ENCODE measurements at places on chromosomes 1 and 21.
A peak's percentile ranks its signal among the peaks of the same experiment; 100 is the strongest.

DNA sequence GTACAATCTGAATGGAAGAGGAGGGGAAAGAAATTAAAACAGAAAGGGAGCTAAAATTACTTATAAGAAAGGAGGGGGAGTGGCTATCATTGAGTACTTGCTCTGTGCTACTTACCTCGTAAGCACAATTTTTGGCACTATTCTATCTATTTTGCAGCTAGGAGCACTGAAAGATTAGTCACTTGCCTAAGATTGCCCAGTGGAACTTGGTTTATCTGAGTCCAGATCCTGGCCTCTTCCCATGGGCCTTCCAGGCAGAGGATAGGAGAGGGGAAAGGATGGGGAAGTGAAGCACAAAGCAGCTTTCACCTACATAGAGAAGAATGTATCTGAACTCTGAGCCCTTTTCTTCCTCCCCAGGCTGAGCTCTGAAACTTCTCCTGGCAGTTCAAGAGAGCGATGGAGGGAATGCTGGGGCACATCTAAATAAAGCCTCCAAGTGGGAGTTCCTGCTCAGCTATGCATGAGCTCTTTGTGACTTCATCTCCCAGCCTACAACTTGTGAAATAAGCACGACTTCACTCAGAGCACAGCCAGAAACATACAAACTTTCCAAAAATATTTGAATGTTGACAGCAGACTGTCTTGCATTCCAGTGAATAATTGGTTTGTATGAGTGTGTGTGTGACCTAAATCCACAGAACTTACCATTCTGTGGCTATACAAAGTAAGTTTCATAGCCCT is 29.4 kb downstream of the HMGB4 start:
- no peak for DNase-seq

DNA sequence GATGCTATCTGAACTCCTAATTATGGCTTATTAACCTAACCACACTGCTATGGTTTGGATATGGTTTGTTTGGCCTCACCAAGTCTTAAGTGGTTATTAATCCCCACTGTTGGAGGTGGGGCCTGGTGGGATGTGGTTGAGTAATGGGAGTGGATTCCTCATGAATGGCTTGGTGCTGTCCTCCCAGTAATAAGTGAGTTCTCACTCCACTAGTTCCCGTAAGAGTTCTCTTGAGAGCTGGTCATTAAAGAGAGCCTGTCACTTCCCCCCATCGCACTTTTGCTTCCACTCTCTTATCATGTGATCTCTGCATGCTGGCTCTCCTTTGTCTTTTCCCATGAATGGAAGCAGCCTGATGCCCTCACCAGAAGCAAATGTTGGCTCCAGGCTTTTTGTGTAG is 328.8 kb downstream of the PLA2G4A start:
- peak; percentile 8 for DNase-seq

DNA sequence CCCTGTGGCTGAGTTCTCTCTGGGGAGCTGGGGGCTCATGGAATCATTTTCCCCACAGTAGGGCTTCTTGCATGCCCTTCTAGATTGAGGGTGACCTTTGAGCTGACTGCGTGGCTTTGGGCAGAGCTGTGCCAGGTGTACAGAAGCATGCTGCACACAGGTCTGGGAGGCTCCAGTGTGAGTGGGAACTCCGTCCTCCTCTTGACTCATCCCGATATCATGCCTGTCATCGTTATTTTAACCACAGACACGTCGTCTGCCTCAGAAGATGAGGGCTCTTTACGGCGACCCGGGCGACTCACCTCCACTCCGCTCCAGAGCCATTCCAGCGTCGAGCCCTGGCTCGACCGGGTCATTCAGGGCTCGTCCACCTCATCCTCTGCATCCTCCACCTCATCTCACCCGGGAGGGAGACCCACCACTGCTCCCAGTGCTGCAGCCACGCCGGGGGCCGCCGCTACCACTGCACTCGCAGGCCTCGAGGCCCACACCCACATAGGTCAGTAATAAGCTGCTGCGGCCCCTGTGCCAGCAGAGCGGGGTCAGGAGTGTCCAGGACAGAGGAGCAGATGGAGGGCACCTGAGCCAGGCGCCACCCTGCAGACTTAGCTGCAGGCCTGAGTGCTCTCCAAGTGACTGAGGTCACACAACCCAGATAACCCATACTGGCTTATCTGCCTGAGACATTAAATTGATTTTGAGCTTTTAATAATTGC is 39.8 kb downstream of the DIP2A start:
- DNase-seq = peak; percentile 62

- DNase-seq = no peak
Measured at GRCh38 chr1:205670611-205671430, 9.5 kb downstream of the SLC45A3 start.

GRCh38 chr1:10866321-10867093 is 70.1 kb upstream of the CASZ1 start:
- DNase-seq = no peak

Measured in HT1080 (cell line).